ENCODE measurements at places on chromosomes 3 and 15.

DNA sequence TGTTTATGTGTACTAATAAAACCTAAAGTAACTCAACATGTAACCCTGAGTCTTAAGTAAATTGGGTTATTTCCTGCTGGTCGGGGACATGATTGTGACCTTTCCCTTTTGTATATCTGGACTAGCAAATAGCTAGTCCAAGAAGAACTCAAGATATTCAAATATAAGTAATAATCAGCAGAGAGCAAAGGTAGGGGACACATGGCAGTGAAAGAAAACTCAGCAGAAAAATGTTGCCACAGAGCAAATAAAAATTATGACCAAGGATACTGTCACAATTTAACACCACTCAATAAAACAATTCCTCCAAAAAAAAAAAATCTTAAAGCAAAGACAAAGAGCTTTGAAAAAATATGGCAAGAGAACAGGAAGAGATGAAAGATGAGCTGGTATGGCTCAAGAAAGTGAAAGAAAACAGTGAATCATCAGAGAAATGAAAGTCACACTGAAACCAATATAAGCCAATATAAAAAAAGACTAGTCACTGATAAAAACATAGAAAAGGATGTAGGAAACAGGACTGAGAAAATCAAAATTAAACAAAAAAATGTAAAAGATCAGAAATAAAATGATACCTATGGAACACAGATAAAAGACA lies 43.4 kb downstream of the HLTF start:
- no peaks in the 10 kb centered on the region for H3K4me1 ChIP-seq
- no peak overlapping the region for H3K27ac ChIP-seq
- H3K4me3 ChIP-seq, result no peak overlapping the region
- no peaks in the 10 kb centered on the region for H3K27me3 ChIP-seq
- no peak for DNase-seq

DNA sequence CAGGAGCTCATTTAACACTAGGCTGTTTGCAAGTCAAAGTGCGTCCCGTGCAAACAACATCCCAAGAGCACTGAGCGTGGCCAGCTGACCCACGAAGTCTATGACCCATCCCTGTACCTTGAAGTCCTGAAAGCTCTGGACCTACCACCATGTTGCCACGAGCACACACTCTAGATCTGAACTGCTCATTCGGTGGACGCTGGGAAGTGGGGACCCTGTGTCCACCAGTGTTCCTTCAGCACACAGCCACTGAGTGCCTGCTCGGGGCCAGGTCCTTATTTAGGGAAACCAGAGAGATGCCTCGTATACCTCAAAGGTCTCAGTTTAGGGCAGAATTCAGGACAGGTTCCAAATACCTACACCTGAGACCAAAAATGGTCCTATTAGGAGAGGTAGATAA lies 236.9 kb downstream of the XXYLT1 start:
- DNase-seq, result no peak
- H3K36me3 ChIP-seq, result no peaks in the 10 kb centered on the region
- H3K27ac ChIP-seq, result no peak overlapping the region
- no peak overlapping the region for H3K4me3 ChIP-seq

GRCh38 chr3:59425371-59425770 lies 375.5 kb upstream of the CFAP20DC start:
- DNase-seq, result no peak
- H3K27me3 ChIP-seq, result no peaks in the 10 kb centered on the region
- H3K36me3 ChIP-seq, result no peaks in the 10 kb centered on the region
- H3K4me1 ChIP-seq, result no peaks in the 10 kb centered on the region

DNA sequence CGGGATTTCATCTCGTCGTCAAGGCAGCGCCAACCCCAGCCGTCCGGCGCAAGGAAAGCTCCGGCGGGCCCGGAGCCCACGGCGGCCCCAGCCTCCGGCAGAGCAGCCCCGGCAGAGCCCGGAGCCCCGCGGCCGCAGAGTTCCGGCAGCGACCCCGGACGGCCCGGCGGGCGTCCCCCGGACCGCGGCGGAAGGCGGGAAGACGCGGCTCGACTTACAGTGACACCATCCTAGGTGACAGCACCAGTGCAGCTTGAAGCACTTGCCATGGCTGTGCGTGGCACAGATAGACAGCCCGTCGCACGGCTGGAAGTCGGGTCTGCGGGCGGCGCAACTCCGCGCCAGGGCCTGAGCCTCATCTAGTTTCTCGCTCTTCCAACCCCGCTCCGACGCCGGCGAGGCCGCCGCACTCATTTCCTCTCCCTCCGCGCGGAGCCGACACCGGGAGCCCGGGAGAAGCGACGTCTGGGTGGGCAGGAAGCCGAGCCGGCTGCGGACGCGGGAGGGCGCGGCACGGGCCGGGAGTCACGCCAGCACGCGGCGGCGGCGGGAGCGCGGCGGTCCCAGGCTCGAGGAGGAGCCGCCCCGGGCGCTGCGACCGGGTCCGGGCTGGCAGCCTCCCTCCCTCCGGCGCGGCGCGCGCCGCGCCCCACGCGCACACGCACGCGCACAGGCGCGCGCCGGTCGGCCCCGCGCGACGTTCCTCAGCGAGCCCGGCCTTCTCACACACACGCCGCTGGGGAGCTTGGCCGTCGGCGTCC lies at the start of gene C3orf70:
Gene C3orf70, minus strand, starts transcription at position 651 of the 761 bp plus-strand sequence. Its CDS starts 237 bp downstream, at position 414.
- DNase-seq, result no peak
- peaks cover 18% of the 10 kb centered on the region for H3K4me1 ChIP-seq
- no peaks in the 10 kb centered on the region for H3K36me3 ChIP-seq
- no peaks in the 10 kb centered on the region for H3K27me3 ChIP-seq

DNA sequence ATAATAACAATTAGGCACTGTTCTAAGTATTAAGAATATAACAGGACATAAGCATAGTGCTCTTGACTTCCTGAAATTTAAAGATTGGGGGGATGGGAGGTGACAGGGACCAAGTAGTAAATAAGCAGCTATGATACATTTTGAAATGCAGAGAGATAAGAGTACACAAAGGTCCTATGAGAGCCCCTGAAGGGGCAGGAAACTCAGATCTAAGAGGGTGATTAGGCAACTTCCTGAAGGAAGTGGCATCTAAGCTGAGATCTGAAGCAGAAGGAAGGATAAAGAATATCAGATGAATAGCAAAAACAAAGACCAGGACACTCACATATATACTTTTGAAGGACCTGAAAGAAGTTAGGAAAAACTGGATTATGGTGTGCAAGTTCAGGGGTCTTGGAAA lies 415.2 kb upstream of the FRG2C start:
- H3K27me3 ChIP-seq, result no peaks in the 10 kb centered on the region
- no peak overlapping the region for H3K27ac ChIP-seq
- no peak for DNase-seq

Measured in vagina (tissue), 2 donors.